ENCODE measurements at places on chromosomes 4 and X.

DNA sequence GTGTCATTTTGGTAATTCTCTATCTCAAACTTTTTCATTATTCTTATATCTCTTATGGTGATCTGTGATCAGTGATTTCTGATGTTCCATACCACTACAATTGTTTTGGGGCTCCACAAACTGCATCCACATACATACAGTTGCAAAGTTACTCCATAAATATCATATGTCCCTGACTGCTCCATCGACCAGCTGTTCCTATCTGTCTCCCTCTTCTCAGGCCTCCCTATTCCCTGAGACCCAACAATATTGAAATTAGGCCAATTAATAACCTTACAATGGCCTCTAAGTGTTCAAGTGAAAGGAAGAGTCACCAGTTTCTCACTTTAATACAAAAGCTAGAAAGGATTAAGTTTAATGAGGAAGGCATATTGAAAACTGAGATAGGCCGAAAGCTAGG is 108.7 kb downstream of the ANAPC10 start:
- no peak for DNase-seq

DNA sequence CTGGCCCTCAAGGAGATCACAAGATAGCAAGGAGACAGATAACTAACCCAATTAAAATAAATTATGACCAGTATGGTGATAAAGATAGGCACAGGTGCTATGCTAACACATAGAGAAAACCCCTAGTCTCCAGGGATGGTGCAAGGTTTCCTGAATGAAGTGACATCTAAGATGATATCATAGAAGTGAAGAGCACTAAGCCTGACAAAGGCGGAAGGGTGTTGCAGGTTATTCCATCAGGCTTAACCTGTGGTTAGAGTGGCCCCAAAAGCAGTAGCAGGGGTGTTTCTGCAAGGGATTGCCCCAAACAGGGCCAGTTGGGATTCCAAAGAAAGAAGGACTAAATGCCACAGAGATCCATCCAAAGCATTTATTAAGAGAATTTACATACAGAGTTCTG is 249.2 kb downstream of the IDS start:
- DNase-seq = no peak

DNA sequence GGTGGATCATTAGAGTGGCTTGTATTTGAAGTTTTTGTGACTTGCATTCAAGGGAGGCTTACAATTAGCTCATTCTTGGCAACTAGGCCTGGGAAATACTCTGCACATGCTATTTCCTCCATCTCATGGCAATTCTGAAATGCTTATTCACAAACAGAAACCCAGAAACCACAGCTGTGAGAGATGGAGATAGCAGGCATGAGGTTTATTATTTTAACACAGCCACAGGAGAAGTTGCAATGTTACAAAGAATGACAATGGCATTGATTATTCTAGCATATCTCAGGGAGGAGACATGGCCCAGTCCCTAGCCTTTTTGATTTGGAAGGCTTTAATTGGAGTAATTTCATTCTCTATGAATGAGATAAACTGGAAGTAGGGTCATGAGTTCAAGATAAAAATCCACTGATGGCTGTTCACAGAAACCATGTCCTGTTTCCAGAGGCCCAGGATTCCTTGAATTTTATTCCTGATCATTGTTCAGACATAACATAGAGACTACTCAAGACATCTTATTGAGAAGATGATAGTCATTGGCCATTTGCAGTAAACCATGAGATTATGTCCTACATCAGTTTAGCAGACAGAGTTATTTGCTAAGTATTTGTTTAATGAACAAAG is 123.9 kb downstream of the MID1 start:
- DNase-seq = no peak

DNA sequence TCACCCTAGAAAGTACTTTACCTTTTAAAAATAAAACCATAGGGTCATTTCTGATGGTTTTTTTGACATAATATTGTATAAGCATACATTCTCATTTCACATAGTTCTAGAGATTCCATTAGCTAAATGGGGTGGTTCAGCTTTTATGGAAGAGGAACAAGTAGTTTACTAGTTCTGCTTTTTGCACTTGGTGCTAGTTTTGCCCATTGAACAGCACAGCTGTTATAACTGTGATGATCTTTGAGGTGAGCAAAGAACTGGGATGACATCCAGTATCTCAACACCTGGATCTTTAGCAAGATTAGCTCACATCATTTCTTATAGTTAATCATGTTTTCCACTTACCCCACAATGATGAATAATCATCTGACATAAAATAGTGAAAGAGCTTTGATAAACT is 40.9 kb downstream of the MOB1B start:
- DNase-seq = no peak

GRCh38 chrX:11241720-11242119 is 51.5 kb upstream of the AMELX start:
- DNase-seq = no peak

GRCh38 chr4:76923619-76924357 is 25.8 kb upstream of the SEPTIN11 start:
- no peak for DNase-seq

GRCh38 chr4:139154952-139155557 is 22.0 kb downstream of the ELF2 start:
- no peak for DNase-seq

GRCh38 chrX:22345884-22346283 is 73.2 kb downstream of the CBLL2 start:
- no peak for DNase-seq

DNA sequence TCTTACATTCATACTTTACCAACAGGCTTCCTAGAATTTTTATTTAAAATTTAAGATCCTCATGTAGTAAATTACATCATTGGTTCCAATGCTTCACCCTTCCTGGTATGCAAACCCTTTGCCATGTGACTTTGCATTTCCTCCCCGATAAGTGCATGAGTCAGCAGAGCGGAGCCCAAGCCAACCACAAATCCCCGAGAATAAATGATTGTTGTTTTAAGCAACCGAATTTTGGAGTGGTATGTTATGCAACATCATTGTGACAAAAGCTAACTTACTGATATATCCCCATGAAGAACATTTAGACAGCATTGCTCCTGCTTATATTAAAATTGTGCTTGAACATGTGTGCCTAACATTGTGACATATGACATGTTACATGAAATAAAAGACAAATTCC is 199.4 kb upstream of the DDX53 start:
- peak; percentile 17 for DNase-seq

- DNase-seq = no peak
Measured at GRCh38 chrX:29726811-29727210, 488.6 kb upstream of the MAGEB2 start.

GRCh38 chr4:22504922-22505321 is 10.9 kb downstream of the ADGRA3 start:
- DNase-seq = no peak

- DNase-seq = no peak
Measured at GRCh38 chr4:159097785-159098184, 5.1 kb upstream of the RAPGEF2 start.

DNA sequence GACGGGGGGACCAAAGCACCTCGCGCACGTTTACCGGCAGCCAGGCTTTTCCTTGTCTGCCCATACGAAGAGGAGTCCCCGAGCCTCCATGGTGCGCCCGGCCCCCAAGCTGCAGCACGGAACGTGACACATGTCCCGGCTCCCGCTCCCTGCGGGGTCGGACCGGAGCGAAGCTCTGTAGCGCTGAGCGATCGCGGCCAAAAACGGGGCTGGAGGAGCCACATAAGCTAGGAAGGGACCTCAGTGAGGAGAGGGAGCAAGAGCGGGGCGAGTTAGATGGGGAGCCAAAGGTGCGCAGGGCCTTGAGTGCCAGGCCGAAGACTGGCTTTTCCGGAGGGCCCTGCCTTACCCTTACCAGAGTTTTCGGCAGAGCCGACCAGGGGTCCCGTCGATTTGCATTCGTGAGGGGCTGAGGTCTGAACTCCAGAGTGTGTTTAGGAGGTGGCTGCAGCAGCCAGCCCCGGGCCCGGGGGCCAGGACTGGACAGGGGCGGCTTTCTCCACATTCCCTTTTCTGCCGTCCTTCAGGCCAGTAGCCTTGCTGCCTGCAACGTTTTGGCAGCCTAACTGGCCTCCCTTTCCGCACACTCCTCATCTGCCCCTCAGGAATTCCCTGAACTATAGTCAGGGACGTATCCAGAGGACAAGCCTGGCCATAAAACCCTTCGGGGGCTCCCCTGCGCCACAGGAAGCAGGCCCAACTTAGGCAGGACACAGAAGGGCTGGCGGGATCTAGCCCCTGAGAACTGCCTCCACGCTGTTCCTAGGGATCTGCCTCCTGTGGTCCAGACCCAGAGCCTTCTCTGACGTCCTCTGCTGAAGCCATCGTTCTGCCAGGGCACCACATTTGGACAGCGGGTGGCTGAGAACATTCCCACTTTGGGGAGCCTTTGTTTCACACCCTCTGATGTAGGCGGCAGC is 689 bp downstream of the SSR4 start:
- no peak for DNase-seq

- no peak for DNase-seq
Measured at GRCh38 chr4:185457136-185457535, 14.4 kb downstream of the CCDC110 start.
